ENCODE measurements at places on chromosomes 3 and 15.

- DNase-seq: no peak
Observed at GRCh38 chr3:112477891-112478290, 21.4 kb downstream of the BTLA start.

DNA sequence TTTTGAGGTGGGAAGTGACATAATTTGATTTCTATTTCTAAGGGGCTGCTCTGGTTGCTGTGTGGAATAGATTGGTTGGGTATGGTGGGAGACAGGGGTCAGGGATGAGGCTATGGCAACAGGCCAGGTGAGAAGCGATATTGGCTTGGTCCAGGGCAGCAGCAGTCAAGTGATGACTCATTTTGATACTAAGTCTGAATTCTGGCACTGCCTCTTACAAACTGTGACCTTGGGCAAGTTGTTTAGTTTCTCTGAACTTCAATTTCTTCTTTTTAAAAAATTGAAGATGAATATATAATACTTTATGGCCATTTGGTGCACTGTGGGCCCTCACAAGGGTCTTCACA lies 40.4 kb upstream of the CLSTN2 start:
- DNase-seq: no peak

DNA sequence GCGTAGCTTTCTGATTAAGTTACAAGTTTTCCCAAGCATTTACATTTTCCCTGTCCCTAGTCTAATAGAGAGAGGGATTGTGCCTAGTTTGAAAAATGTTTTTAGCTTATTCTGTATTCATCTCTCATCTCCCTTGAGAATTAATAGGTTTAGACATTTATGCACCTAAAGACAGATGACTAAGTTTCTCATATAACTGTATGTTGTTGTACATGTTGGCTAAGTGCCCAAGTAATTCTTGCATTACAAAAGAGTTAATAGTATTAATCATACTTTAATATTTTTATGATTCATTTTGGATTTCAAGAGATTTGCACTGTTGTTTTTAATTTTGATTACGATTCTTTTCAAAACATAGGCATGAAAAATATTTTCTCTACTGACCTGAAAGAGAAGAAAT lies 109.0 kb upstream of the TBL1XR1 start:
- DNase-seq: no peak

GRCh38 chr3:149221783-149222517 lies at the start of gene CP:
CP (minus strand) TSS chr3:149221829; CDS start chr3:149221792, 37 bp downstream.
- no peak for DNase-seq

DNA sequence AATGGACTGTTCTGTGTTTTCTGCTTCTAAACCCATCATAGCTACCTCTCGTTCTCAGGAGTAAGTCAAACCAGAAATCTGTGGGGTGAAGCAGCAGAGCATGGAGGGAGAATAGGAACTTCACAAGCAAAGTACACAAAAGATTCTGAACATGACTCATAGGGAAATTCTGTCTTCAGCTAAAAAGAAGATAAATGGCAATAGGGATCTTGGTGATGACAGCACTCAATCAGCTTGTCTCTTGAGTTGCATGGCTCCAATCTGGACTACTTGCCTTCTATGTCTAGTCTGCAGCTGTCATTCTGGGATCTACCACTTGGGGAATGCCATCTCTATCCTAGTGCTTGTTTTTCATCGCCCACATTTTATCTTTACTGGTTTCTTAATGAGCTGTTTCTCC lies 13.5 kb upstream of the GRAMD1C start:
- DNase-seq: no peak

DNA sequence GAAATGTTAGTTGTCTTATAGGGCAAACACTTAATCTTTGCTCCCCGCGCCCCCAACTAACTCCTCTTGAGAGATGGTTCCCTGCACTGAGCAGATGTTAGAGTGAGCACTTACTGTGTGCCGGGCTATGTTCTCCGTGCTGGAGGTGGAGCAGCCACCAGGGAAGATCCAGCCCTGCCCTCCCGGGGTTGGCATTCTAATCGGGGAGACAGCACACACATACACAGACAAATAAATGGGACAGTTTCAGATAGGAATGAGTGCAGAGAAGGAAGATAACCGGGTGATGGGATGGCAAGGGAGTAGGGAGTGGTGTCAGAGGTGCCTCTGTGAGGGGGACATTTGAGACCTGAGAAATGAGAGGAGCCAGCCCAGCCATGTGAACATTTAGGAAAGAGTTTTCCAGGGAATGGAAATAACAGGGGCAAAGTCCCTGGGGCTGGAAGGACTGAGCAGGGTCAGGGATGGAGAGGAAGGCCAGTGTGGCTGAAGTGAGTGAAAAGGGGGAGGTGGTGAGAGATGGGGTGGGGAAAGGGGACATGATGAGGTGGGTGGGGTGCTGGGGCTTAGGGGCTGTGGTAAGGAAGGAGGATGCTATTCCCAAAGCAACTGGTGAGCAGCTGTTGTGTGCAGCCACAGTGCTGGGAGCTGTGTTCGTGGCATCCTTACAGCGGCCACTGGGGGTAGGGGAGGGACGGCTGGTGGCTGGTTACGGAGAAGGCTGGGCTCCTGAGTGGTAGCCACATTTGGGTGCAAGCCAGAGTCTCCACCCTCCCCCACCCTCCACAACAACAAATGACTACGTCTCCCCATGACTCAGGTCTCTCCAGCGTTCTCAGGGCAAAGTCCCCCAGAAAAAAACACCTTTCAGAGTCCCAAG lies 15.4 kb upstream of the FGD5 start:
- DNase-seq: no peak

- no peak for DNase-seq
Observed at GRCh38 chr3:70755526-70755925, 443.1 kb upstream of the MDFIC2 start.

- no peak for DNase-seq
Observed at GRCh38 chr3:169953462-169954141, 13.0 kb upstream of the SEC62 start.

DNA sequence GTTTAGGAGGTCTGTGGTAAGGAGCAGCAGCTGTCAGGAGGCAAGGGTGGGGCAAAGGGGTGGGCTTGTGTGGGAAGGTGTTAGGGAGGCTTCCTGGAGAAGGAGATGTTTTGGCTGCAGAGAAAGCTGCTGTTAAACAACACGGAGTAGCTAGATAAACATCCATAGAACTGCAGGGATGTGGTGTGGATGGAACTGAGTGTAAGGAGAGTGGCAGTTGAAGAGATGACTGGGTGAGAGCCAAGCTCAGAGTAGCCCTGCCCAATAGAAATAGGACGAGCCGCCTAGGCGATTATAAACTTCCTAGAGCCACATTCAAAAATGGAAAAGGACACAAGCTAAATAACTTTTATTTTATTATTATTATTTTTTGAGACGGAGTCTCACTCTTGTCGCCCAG lies 19.9 kb downstream of the RPLP1 start:
- DNase-seq: no peak

GRCh38 chr15:52385670-52386069 lies 90.1 kb upstream of the MYO5C start:
- no peak for DNase-seq

DNA sequence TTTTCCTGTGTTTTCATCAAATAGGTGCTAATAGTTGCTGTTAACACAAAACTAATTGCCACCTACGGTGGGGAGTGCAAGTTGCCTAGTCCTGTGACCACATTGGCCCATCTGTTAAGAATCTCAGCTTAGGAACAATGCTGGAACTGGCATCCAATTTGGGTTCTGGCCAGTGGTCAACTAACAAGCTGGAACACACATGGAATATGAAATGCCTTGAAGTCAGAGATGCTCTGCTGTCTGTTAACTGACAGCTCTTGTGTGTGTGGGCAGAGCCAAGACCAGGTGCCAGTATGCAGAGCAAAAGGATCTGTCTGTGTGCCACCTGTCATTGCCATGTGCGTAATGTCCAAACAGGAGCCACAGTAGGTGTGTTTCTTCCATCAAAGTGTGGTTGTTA lies 460.8 kb downstream of the ROBO2 start:
- no peak for DNase-seq

GRCh38 chr3:150783920-150784746 lies 21.2 kb upstream of the SIAH2 start:
- DNase-seq: peak; percentile 83

DNA sequence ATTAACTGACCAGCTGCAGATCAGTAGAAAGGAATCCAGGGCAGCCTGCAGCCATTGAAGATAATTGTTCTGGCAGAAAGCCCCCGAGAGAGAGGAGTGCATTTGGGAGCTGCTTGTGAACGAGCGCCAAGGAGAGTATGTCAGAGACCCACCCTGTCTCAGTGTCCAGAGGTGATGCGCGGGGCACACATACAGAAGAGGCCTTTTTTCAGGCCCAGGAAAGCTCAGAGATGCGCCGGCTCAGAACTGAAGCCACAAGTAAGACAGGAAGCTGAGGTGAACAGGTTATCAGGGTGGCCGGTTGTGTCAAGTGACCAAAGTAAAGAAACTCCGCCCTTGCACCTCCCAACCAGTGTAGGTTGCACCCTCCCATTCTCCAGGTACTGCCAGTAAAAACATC lies 59.8 kb upstream of the HEG1 start:
- no peak for DNase-seq

DNA sequence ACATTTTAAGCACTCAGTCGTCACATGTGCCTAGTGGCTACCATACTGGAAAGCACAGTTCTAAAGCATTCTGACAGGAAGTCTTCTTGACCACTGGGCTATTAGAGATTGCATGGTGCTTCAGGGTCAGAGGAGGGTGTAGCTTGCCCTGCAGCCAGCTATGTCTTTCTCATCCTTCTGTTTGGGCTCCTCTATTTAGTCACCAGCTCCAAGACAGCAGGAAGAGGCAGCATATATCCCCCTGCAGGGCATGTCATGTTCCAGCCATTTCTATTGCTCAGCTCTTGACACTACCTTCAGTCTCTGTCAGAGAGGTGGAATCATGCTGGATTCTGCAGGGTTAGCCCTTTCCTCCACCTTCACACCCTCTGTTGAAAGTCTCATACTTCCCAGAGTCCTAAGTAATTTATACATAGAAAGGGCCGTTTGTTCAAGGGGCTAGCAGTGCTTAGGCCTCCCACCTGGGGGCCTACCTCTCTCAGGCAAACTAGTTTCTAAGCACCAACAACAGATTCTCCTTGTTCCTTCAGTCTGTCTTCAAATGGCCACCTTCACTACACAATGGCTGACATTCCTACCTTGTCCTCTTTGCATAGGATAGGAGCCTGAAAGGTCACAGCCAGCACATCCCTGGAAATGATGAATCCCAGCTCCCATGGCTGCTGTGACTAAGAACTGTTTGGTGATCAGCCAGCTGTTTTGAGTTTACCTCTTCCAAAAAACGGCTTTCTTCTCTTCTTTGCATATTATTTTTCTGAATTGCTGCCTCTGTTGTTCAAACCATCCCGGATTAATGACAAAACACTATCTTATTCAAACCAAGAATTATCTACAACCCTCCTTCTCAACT lies 115.7 kb upstream of the BFSP2 start:
- DNase-seq: no peak

DNA sequence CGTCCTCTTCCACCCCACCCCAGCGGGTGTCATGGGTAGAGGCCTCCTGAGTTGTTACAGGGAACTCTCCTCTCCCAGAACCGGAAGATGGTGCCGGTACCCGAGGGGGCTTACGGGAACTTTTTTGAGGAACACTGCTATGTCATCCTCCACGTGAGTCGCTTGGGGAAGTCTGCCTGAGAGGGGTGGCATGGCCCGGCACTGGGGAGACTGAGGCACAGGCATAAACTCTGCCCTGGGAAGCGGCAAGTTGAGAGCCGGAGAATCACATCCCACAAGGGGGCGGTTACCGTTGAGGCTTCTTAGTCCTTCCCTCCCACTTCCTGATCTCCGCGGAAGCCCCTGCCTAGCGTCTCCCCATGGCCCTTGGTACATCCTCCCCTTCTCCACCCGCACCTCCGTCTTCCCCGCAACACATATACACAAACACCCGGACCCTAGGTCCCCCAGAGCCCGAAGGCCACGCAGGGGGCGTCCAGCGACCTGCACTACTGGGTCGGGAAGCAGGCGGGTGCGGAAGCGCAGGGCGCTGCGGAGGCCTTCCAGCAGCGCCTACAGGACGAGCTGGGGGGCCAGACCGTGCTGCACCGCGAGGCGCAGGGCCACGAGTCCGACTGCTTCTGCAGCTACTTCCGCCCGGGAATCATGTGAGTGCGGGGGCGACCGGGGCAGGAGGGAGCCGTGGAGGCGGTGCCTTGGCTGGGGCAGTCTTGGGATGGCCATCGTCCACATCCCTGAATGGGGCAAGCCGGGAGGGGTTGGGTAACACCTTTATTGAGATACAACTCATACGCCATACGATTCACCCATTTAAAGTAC lies 3.4 kb downstream of the VILL start:
- peak; percentile 40 for DNase-seq

GRCh38 chr15:52527911-52528563 lies 643 bp downstream of the MYO5A start:
- DNase-seq: peak; percentile 8

- no peak for DNase-seq
Observed at GRCh38 chr3:107268469-107268868, 108.8 kb upstream of the CCDC54 start.

DNA sequence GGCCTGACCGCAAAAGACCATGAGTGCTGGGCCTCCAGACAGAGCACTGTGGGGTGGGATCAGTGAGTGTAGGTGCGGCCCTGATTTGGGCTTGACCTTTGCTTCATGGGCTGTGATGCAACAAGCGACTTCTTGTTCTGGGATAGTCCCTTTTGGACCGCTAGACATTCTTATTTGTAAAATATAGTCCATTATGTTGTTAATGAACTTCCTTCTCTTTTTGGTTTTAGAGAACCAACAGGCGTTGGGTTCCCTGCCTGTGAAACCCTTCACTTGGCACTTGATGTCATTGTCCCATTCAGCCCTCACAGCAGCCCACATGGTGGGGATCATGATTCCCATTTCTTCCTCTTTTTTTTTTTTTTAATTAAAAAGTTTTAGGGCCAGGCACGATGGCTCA lies 15.8 kb upstream of the TRH start:
- no peak for DNase-seq

- no peak for DNase-seq
Observed at GRCh38 chr15:94722024-94722636, 490.8 kb downstream of the MCTP2 start.

GRCh38 chr3:52088445-52089367 lies 32.3 kb upstream of the DUSP7 start:
- no peak for DNase-seq

DNA sequence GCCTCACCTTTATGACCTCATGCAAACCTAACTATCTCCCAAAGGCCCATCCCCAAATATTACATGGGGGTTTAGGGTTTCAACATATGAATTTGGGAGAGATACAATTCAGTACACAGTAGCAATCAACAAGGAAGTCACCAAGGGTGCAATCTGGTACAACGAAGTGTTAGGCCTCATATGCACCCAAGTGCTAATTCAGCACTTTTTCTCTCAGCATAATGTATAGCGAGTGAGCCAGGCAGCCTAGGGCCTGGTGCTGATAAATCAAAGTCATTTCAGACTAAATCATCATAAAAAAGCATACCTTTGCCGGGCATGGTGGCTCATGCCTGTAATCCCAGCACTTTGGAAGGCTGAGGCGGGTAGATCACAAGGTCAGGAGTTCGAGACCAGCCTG lies 11.7 kb upstream of the KBTBD8 start:
- DNase-seq: no peak

DNA sequence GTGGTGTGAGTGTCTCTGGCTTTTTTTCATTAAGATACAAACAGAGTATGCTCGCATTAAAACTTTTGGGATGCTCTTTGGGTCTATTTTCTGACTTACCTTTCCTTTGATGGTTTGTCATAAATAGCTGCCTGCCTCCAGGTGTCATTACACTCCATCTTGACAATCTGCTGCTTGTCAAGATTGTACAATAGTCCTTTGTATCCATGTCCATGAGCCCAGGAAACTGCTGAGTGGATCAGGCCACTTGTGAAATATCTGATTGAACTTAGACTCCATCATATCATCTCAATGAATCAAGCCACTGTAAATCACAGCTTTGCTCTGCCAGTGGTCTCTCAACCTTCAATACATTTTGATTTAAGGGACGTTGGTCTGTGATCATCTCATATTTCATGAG lies 135.2 kb downstream of the ECT2 start:
- no peak for DNase-seq

- DNase-seq: no peak
Observed at GRCh38 chr3:48142316-48142870, 45.8 kb downstream of the CDC25A start.

All from T-helper 1 cell (primary cell).